T-helper 2 cell treated with Interferon-gamma antibody and Interleukin-4, amounts not matched to agents 5 μg/mL and 100 μg/mL, for 36 hours (primary cell): ENCODE measurements at places on chromosomes 2 and 18.

DNA sequence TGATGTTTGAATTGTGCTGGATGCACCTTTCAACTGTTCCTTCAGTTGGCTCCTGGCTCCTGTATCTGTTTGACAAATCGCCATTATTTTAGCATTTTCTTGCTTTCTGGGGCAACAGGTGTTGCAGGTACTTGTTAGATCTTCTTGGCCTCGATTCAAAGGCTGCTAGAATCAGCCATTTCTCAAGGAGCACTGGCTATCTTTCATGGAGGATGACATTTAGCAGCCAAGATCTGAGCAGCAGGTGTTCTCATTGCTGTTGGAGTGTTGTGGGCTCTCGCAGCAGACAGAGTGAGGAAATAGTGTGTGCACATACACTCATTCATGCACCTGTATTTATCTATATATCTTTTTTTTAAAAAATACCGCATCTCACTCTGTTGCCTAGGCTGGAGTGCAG, 52.2 kb downstream of the INPP5D start:
- DNase-seq: no peak

DNA sequence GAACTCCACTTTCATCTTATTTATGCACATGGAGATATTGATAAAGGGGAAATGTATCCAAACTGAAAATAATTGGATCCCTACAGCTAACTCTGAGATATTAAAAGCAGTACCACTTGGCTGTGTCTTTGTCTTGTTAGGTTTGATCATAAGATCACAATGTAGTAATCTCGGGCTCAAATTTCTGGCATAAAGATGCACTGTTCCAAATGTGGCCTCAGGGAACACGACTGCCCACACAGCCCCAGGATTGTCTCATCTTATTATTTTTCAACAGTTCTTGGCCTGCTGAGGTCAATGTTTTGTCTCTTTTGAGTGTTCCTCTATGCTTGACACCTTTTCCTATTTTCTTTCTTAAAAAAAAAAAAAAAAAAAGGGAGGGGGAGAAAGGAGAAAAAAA, 114.1 kb downstream of the GBX2 start:
- DNase-seq: no peak

GRCh38 chr2:187228986-187229385, 219.1 kb downstream of the CALCRL start:
- no peak for DNase-seq

DNA sequence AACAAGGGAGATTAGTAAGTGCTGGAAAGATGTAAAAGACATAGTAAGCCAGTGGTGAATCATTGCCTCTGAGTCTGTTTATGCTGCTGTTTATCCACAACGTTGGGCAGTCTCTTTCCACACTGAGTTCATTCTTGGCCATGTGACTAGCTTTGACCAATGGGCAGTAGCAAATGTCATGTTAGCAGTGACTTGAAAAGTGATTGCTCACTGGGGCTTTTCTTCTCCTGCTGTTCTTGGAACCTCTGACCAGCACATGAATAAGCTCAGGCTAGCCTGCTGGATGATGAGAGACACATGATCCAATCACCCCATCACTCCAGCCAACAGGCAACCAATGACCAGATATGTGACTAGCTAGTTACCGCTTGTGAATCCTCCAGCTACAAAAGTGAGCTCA, 360.4 kb downstream of the SLC4A3 start:
- DNase-seq: no peak

GRCh38 chr2:98579926-98580325, 28.4 kb downstream of the COA5 start:
- DNase-seq: no peak

DNA sequence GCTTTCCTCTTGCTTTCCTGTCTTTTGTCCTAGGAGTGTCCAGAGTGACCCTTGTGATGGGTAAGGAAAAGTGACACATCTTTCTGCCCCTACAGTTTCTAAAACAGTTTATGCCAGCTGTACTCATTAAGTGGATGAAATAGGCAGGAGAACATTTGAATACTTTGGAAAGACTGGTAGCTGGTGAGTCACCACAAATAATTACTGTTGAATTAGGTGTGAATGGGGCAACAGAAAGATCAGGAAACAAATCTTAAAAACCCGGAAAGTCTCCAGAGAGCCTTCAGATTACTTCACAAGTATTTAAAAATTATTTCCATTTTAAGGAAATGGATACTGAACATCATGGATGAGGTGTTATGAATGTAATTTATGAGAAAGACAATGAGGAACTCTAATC, 278.5 kb downstream of the CLIP4 start:
- no peak for DNase-seq

- DNase-seq: no peak
Observed at GRCh38 chr2:232142049-232142448, 180.5 kb downstream of the DIS3L2 start.

GRCh38 chr2:223510713-223511112, 91.4 kb downstream of the SCG2 start:
- no peak for DNase-seq

DNA sequence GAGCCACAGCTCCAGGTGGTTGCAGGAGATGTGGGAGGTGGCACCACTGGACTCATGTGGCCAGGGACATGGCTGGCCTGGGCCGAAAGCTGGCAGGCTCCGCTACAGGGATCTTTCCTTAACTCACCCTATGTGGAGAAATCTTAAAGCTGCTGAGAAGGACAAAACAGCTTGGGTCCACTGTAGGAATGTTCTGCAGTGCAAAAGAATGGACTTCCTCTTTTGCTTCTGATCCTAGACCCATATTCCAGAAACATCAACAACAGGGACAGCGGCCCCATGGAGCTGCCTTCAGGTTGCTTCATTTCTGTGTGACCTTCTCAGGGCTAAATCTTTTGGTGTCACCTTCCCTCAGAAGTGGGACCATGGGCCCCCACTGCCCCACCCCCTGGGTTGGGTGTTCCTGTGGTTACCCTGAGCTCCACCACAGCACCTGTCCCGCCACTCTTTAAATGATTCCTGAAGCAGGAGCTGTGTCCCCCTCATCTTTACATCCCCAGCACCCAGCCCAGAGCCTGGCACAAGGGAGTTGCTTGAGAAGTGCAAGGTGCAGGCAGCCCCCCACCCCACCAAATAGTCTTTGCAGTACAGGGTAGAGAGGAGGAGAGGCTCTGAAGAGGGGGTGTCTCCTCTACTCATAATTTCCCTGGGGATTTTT, 205.8 kb downstream of the ZBTB7C start:
- no peak for DNase-seq

GRCh38 chr2:174172802-174173355, 75.5 kb downstream of the OLA1 start:
- DNase-seq: no peak

DNA sequence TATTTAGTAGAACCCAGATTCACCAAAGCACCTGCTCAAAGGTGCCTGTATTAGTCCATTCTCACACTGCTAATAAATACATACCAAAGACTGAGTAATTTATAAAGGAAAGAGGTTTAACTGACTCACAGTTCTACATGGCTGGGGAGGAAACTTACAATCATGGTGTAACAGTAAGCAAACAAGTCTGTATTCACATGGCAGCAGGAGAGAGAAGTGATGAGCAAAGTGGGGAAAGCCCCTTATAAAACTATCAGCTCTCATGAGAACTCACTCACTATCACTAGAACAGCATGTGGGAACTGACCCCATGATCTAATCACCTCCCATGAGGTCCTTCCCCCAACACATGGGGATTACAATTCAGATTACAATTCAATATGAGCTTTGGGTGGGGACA, 28.0 kb upstream of the DDX18 start:
- no peak for DNase-seq

- no peak for DNase-seq
Observed at GRCh38 chr2:4255491-4255890, 552.1 kb downstream of the DCDC2C start.

GRCh38 chr2:238290715-238291549, 2.5 kb upstream of the PER2 start:
- no peak for DNase-seq

GRCh38 chr18:13176847-13177246, 41.7 kb upstream of the LDLRAD4 start:
- DNase-seq: no peak

DNA sequence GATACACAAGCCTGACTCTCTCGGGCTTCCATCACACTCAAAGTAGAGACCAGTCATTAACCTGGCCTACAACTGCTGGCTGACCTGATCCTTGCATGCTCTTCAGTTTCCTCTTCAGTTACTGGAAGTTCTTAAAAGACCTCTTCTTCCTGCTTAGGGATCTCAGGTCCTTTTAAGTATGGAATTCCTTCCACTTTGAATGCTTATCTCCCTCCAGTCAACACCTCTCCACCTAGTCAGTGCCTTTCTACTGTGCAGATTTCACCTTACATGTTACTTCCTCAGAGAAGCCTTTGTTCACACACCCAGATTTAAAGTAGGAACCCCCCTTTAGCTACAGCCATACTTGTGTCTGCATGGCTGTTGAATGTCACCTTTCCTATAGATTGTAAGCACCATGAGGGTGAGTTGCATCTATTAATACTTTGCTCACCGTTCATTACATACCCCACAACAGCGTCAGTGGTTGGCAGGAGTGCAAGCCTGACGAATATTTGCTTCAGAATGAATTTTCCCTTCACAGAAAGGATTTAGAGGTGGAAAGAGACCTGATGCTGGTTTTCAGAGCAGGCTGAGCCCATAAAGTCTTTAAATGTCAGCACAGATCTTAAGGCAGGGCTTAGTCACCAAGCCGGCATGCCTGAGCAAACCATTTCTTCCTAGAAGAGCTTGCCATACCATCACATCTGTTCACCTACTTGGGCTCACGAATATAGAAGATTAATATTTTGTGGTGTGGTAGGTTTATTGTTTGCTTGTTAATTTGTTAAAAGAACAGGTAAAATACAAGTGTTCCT, 90.1 kb downstream of the ACVR1 start:
- no peak for DNase-seq

DNA sequence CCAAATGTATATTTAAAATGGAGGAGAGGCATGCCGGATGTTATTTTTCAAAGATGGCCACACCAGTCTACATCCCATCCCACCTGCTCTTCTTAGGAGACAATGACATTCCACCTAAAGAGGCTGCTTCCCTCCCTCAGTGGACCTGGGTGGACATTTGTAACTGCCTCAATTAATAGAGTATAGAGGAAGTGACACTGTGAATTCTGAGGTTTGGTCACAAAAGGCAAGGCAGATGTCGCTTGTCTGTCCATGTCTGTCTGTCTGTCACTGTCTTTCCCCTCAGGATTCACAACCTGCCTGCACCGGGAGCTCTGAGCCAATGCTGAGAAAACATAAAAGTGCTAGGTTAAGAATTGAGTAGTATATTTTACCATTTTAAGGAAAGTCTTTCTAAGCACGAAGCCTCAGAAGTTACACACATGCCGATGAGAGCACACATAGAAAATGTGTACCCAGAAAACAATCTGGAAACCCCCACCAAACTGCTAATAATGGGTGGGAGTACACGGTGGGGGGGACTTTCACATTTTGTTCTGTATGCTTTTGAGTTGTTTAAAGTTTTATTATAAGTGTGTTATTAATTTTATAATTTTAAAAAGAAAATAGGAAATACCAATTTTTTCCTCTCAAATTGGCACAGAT, 21.0 kb downstream of the MIB1 start:
- no peak for DNase-seq

DNA sequence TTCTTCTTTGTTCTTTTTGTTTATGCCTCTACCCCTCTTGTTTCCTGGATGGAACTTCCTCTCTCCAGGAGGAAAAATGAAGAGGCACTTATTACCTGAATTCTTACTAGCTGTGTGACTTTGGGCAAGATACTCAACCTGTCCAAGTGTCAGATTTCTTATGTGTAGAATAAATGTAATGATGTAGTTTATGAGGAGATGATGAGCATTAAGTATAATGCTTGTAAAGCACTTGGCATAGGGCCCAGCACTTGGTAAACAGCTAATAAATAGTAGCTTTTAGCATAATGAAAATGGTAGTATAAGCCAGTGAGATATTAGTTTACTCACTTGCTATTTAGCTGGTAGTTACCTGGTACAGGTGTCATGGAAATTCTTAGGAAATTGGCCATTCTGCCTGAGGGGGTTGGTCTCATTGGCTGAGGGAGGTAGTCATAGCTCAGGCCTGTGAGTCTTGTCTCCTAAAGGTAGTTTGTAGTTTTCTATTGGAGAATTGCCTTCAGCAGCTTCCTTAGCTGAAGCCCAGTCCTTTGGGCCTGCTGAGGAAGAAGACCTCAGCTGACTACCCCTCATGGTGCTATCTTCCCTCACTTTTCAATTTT, 133.4 kb upstream of the NABP1 start:
- no peak for DNase-seq

DNA sequence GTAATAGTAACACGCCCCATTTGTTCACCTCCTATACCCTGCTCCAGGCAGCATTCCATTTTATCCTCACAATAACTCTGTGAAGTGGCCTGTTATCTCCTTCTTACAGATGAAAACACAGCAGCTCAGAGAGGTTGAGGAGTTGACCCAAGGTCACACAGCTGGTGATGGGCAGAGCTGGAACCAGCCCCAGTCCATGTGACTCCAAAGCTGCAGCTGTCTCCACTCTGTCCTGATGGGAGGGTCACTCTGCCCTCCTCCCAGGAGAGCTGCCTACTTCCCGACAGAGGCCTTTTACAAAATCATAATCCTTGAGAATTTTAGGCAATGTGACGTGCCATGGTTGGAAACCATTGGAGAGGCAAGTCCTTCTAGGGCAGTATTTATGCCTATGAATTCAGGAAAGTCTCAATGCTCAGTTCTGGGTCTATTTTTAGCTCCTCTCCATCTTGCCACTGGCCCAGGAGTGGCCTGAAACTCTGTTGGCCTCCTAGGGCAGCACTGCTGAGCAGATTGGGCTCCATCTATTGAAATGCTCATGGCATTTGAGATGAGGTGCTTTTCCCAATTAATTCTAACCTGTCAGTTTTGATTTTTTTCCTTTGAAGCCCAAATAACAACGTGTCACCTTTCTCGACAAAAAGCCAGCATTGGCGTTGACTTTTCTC, 162.0 kb upstream of the MSH6 start:
- DNase-seq: no peak

- no peak for DNase-seq
Observed at GRCh38 chr2:187544371-187545080, 9.7 kb downstream of the TFPI start.

- no peak for DNase-seq
Observed at GRCh38 chr2:120817956-120818325, 82.3 kb downstream of the GLI2 start.

DNA sequence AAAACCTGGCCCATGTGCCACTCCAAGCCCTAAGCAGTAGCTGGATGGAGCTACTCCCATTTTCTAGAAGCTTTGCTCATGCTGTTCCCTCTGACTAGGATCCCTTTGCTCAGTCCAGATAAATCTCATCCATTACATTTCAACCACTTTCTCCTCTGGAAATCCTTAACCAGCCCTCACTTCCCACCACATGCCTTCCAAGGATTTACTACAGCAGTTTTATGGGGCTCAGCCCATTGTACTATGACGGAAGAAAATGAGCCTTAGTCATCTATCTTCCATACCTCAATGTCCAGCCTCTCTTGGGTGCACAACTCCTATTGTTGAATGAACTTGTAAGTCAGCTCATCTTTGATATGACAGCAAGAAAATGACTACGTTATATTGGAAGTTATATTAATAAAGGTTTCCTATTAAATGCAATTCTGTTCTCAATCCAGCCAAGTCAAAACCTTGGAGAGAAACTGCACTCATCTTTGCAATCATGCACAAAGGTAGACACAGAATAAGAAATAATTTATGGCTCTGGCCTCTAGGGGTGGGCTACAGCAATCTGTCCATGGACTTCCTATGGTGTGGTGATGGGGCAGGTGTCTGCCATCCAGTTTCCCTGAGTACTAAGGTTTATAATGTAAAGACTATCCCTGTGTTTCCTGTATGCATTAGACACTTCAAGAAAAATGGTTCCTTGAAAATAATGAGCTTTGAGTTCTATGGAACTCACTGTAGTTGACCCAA, 3.4 kb downstream of the B4GALT6 start:
- DNase-seq: no peak
